OCI-LY7 (cell line): ENCODE measurements at places on chromosomes 1 and 21.

DNA sequence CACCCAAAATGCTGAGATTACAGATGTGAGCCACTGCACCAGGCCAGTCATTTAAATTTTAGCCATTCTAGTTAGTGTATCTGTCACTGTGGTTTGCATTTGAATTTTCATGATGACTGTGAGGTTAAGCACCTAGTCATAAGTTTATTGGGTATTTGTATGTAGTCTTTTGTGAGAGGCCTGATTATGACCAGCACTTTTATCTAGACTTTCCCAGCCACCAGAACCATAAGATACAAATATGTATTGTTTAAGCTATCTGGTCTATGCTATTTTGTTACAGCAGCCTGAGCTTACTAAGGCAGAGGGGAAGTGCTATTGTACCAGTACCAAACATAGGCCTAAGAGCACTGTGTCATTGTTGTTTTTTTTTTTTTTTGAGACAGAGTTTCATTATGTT is 19.9 kb upstream of the DNAJC6 start:
- DNase-seq: no peak

DNA sequence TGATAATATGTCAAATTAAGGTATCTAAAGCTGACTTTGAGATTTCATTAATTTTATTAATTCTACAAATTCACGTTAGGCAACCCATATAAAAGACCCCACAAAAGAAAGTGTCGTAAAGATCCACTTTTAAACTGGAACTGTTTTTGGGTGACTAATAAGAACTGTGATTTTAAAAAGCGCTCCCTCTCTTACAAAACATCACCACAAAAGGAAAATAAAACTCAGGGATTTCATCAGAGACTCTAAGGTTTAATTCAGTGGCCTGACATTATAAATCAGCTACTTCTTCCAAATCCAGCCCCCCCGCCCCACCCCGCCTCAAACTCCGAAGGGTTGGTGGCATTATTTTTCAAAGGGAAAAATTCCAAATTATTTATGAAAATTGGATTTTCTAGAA is 2.7 kb downstream of the COL24A1 start:
- DNase-seq: no peak

DNA sequence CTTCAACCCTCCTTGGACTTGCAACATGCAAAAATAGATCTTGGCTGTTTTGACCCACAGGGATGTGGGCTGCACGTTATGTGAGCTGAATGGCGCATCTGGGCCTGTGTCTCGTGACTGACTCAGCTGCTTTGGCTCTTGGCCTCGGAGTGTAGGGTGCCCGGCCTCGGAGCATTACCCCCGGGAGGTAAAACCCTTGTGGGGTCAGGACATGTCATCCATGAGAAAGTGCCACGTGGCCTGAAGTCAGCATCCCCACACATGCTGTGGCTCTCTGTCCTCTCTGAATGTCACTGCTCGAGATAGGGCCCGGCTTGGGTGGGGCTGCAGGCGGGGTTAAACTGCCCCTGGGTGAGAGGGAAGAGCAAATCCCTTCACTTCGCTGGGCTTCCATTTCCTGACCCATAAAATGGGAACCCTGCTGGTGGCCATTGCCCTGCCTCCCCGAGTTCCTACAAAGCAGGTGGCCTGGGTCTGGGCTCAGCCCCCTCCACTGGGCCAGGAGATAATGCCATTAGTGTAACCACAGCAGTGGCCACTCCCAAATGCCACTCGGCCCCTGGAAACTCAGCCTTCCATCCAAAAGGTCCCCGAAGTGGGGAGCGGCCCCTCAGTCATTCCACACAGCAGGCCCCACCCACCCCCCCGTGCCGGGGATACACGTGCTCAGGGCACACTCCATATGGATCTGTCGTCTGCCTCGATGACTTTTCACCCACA is 22.8 kb upstream of the TSPEAR start:
- no peak for DNase-seq

DNA sequence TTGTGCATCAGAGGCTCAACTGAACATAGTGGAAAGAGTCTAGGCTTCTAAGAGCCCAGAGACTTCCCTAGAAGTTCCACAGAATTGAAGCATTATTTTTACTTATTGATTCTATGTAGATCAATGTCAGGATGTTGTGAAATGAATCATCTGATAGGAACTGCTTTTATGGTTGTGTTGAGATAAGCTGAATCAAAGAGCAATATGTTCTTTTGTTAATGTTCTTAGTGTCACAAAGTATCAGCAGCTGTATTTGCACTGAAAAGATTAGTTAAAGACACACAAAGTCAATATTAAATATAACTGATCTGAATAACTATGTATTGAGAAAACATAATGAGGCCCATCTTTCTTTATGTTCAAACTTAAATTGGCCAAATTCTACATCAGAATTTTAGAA is 430.7 kb upstream of the ZRANB2 start:
- DNase-seq: no peak

- DNase-seq: no peak
These were observed 163.9 kb downstream of the LRRC40 start for GRCh38 chr1:70041317-70042045.

- no peak for DNase-seq
These were observed 128.5 kb downstream of the ZNF281 start for GRCh38 chr1:200281201-200281835.

DNA sequence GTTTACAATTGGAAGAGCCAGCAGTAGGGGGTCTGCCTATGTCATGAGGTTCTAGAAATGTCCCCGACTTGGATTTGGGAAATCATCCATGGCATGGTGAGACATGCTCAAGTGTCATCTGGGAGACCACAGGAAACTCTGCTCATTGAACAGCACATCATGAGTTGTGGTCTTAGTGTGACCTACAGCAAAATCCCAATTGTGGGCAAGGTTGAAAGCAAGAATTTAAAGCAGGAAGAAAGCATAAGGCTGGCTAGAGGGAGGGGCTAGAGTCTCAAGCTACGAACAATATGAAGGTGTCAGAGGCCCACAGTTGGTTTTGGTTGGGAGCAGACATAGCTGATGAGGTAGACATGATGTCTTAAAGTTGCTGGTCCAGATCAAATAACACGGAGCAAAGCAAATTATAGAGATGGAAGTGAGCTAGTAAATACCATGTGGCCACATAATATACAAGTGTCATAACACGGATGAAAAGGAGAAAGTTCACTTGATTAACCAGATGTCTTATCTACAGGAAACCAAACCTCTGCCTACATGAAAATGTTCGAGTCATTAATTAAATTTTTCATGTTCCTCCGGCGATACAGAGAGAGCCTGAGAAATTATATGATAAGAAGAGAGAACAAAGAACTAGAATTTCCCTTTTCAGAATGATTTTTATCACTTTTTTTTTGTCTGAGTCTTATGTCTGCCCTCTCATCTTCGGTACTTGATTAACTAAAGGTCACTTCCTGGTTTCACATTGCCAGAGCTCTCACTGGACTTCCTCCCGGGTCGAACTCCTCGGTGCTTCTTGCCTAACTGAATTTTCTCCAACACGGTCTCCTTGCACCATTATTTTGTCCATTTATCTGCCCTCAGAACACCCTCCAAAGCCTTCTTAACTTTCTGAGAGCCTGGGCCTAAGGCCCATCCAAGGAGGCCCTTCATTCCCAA is 67.5 kb upstream of the DUSP10 start:
- DNase-seq: no peak

DNA sequence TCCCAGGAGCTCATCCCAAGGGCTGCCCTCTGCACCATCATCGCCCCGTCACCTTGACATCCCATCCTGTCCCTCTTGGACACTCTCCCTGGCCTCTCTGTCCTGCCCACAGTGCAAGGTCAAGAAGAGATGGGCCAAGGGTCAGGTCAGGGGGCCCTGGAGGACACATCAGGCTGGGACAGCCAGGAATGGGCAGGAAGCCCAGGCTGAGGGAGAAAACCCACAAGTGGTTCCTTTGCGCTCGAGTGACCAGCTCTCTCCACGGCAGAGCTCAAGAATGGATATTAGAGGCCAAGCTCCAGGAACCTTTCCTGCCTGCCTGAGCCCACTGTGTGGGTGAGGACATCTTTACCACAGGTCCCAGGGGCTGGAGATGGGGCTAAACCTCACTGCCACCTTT is 41.0 kb downstream of the KCNN3 start:
- no peak for DNase-seq
